ENCODE measurements at places on chromosomes 7 and 10.
A peak's percentile ranks its signal among the peaks of the same experiment; 100 is the strongest.

DNA sequence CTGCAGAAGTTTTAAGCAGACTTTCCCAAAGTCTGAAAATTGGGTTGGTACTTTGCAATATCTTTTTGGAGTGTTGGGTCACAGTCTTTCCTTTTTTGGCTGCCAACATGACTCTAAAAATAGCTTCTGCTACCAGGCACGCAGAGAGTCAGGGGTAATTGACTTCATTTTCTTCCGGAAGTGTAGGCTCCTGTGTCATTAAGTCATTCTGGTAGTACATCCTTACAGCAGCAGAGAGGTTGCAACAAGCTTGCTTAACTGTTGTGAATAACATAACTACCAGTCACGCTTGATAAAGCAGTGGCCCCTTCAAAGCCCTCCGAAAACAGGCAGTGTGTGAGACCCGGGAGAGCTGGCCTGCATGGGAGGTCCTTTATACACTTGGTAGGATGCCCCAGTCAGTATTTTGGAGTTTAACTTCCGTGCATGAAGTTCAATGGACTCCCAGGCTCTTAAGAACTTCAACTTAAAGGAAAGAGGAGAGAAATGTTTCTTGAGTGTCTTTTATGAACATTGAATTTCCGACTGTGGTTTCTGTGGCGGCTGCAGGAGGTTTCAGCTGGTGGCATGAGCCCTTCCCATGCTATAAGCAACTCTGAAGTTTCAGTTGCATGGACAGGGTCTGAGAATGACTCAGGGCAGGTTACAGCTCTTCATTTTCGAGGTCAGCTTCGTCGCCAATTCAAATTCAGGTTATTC, 310.7 kb downstream of the GALNT17 start:
- DNase-seq = peak; percentile 63

GRCh38 chr10:78727251-78727650, 341.5 kb upstream of the ZMIZ1 start:
- DNase-seq = no peak

DNA sequence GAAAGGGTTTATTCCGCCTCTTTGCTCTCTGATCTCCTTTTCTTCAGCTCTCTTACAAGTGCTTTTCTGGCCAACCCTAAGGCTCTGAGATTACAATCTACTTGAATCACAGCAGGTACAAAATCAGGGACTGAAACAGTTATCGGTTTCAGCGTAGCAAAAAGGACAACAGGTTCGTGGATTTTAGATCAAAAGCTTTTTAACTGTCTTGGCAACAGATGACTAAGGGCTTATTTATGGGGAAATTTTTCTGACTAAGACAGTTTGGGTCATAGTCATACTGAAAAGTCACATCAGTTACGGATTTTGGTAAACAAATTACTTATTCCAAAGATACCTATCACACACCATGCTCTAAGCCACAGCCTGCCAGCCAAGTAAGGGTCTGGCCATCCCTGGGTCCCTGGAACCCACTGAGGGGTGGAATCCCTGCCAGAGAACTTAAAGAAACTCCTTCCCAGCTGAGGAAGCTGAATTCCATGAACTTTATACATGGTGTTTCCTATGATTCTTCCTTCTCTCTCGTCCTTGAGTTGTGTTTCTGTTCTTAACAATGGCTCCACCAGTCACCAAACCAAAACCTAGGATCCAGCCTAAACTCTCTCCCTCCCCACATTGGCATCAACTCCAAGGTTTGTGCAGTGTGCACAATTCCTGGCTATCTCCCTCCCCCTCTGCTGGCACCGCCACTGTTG, 169.3 kb downstream of the FAM107B start:
- DNase-seq = no peak

DNA sequence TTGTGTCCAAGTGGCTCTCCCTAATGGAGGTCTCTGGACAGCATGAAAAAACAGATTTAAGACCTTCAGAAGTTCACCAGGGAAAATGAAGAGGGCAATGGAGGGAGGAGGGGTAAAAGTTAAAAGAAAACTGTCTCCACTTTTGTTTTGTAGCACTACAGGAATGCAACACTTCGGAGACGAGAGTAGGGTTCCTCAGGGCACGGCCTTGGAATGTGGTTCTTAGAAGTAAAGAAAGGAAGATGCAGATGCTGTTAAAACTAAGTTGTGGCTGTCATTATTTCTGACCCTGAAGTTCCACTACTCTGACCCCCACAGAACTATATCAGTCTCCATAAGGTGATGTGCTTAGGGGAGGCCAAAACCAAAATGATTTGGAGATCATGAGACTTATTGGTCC, 335.1 kb downstream of the XPNPEP1 start:
- DNase-seq = no peak

- DNase-seq = no peak
These were observed 52.3 kb upstream of the ANTXRL start for GRCh38 chr10:46234431-46235060.

DNA sequence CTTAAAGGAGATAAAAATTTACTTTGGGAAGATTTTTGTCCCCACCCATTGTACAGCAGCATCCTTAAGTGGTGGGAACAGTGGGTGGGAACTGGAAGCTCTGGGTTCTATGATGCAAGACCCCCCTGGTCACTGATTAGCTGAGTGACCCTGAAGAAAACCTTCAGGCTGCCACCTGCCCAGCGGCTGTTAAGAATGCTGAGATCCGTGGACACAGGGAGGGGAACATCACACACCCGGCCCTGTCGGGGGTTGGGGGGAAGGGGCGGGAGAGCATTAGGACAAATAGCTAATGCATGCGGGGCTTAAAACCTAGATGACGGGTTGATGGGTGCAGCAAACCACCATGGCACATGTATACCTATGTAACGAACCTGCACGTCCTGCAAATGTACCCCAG, 14.5 kb downstream of the CARD11 start:
- DNase-seq = no peak

DNA sequence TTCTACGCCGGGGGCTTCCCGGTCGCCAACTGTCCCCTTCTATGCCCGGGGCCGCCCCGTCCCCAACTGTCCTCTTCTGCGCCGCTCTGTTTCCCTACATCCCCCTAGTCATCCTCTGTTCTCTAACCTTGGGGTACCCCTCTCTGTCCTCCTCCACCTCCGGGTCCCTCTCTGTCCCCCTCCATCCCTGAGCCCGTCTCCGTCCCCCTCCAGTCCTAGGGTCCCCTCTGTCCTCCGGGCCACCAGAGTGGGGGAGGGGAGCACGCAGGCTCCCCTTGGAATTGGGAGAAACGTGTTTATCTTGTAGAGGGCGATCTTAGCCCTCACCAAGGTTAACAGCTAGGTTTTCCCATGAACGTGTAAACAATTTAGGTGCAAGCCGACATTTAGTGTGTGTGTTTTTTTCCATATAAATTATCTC, 852 bp upstream of the KLF6 start:
- DNase-seq = peak; percentile 44

- DNase-seq = peak; percentile 15
These were observed at the start of gene STEAP2 for GRCh38 chr7:90211391-90212148. Gene STEAP2, plus strand, starts transcription at chr7:90211740. Its CDS starts 13,343 bp downstream, at chr7:90225083.

DNA sequence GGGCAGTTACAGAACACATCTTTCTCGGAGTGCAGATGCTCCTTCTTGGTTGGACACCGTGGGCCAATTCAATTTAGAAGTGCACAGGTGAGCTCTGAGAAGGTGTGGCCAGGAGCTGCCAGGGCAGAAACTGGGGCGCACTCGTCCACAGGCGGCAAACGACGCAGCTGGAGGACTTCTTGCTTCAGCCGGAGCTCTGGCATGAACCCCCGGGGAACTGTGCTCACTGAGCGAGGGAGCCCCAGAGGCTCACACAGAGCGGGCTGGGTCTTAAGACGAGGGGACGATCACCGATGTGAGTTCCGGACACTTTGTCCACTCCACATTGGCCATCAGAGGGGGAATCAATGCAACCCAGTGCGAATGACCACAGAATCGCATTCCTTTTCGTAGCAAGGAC, 140.4 kb downstream of the ZMYND11 start:
- no peak for DNase-seq

DNA sequence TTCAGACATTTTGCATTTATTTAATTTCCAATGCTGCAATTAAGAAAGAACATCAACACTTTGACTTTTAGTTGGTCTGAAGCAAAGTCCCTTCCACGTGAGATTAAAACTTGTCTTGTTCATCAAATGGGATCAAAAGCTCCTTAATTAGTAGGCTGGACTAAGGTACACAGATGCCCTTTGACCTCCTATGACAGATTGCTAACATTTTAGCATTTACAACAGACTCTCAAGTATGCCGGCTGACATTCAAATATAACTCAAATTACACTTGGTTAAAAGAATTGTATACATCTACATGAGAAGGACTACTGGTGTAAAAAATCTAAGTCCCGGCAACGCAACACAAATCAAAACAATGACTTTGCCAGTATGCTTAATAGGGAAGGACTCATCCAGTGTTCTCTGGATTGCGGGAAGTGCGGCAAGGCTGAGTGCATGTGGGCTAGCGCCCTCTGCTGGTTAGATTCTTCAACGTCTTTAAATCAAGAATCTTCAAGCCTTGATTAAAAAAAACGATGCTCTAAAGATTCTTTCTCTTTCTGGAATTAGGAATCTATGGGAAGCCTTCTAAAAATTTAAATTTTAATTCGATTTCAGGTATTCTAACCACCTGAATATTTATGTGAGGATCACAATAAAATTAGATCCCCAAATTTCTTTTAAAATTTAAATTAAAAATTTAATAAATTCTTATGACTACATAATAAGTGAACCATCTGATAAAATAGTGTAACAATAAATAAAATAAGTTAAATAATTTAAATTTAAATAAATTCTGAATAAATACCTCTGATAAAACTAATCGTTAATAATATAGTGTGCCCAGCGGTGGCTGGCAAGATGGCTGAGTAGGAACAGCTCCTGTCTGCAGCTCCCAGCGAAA, 444.7 kb downstream of the DGKB start:
- peak; percentile 82 for DNase-seq

GRCh38 chr10:110957606-110958005, 38.2 kb downstream of the SHOC2 start:
- no peak for DNase-seq

All from RPMI8226 (cell line).